ENCODE measurements at places on chromosomes 2 and 18.

DNA sequence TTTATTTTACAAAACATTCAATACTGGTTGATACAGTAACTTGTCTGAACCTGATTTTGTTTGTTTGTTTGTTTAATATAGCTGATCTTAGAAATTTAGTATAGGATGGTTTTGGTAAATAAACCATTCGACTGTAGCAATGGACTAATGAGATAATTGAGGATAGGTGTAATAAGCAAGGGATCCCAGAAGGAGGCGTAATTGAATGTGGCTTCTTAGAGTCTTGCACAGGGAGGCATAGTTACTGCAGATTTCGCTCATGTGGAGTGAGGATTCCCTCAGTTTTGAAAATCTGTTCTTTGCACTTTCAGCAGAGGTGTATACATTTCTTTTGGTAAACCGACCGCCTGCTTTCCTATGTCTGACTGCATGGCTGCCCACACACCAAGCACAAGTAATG is 709.6 kb downstream of the SOCS6 start:
- no peak for DNase-seq

GRCh38 chr2:873651-874580 is 76.7 kb upstream of the SNTG2 start:
- DNase-seq, result no peak

- no peak for DNase-seq
Measured at GRCh38 chr2:102110171-102110570, 32.4 kb upstream of the IL1R1 start.

- no peak for DNase-seq
Measured at GRCh38 chr18:33446604-33447003, 6.1 kb upstream of the CCDC178 start.

- no peak for DNase-seq
Measured at GRCh38 chr18:5646739-5647138, 102.9 kb upstream of the EPB41L3 start.

DNA sequence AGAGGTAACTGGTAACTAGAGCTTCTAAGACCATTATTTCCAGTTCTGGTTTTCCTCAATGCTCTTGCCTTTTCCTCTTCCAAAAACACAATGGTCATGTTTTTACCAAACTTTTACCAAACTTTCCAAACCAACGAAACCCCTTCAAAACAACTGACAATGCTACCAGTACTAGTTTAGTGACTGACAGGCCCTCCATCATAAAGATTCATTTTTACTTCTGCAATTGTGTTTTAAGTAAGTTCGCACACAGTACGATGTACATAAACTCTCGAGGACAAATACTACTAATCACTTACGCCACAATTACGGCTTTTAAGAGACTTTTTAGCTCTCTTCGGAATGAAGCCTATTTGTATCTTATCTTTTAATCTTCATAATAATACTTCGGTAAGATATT is 900 bp downstream of the C18orf32 start:
- DNase-seq, result no peak

- no peak for DNase-seq
Measured at GRCh38 chr2:206641226-206641625, 1.1 kb upstream of the FAM237A start.

GRCh38 chr18:8730080-8730827 is 24.9 kb downstream of the MTCL1 start:
- no peak for DNase-seq

- no peak for DNase-seq
Measured at GRCh38 chr2:119599384-119599783, 55.1 kb downstream of the CFAP221 start.

GRCh38 chr2:102764083-102764482 is 2.3 kb downstream of the TMEM182 start:
- DNase-seq, result no peak

GRCh38 chr2:121363632-121364420 is 78.8 kb upstream of the TFCP2L1 start:
- no peak for DNase-seq

GRCh38 chr2:120442541-120442922 is 96.6 kb downstream of the INHBB start:
- DNase-seq, result no peak

GRCh38 chr2:189082376-189082975 is 97.1 kb downstream of the COL5A2 start:
- no peak for DNase-seq

All from stimulated activated CD4-positive, alpha-beta T cell treated with anti-CD3 and anti-CD28 coated beads, Interleukin-1b, Interleukin-23, amount 100 ng/mL, for 1 hour (primary cell).